ENCODE measurements at places on chromosomes 6 and 20.

- no peak for DNase-seq
These were observed 146.5 kb downstream of the CDKAL1 start for GRCh38 chr6:20680697-20681165.

- DNase-seq, result no peak
These were observed 5.3 kb downstream of the SFTA2 start for GRCh38 chr6:30926644-30927043.

DNA sequence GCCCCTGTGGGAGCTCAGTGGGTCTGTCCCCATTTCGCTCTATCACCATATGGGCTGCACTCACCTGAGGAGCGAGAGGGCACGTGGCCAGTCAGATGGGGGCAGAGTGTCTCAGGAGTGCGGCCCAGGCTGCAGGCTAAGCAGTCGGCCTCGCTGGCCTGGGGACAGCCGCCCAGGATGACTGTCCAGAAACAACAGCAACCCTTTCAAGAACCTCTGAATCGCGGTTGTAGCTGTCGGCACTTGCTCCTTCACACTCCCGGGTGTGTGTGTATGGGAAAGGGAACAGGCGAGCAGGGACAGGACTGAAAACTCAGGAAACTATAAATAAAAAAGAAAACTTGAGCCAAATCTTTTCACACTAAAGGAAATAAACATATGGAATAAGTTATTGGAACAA lies 63.1 kb downstream of the TFAP2A start:
- DNase-seq, result no peak

- DNase-seq, result no peak
These were observed 32.5 kb downstream of the CTNNBL1 start for GRCh38 chr20:37726321-37726720.

GRCh38 chr6:41374618-41375590 lies 39.5 kb downstream of the NCR2 start:
- no peak for DNase-seq

DNA sequence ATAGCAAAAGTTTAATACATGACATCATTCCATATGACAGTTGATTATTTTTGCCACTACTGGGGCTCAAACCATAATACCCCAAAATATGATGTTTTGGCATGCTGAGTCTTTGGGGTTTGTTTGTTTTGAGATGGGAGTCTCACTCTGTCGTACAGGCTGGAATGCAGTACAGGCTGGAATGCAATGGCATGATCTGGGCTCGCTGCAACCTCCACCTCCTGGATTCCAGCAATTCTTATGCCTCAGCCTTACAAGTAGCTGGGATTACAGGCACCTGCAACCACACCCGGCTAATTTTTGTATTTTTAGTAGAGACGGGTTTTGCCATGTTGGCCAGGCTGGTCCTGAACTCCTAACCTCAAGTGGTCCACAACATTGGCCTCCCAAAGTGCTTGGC lies 1.3 kb upstream of the MRS2 start:
- no peak for DNase-seq

GRCh38 chr20:7708112-7708511 lies 232.1 kb downstream of the HAO1 start:
- no peak for DNase-seq

GRCh38 chr20:43590392-43591303 lies at the start of gene IFT52:
Gene IFT52, plus strand, starts transcription at chr20:43590937. Its CDS starts 3,762 bp downstream, at chr20:43594699.
- DNase-seq, result peak; percentile 94

DNA sequence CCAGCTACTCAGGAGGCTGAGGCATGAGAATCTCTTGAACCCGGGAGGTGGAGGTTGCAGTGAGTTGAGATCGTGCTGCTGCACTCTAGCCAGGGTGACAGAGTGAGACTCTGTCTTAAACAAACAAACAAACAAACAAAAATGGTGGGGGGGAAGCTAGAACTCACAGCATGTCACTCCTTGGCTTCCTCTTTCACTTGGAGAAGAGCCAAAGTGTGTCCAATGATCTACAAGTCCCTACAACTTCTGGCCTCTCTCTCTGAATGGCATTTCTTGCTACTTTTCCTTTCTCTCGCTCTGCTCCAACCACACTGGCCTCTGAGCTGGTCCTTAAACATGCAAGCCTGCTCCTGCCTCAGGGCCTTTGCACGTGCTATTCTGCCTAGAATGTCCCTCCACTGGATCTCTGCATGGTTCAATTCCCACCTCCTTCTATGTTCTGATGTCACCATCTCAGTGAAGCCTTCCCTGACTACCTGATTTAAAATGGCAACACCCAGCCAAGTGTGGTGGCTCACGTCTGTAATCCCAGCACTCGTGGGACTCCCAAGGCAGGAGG lies 8.1 kb downstream of the TLDC2 start:
- DNase-seq, result no peak

GRCh38 chr20:47019121-47019824 lies 124.6 kb downstream of the EYA2 start:
- no peak for DNase-seq

DNA sequence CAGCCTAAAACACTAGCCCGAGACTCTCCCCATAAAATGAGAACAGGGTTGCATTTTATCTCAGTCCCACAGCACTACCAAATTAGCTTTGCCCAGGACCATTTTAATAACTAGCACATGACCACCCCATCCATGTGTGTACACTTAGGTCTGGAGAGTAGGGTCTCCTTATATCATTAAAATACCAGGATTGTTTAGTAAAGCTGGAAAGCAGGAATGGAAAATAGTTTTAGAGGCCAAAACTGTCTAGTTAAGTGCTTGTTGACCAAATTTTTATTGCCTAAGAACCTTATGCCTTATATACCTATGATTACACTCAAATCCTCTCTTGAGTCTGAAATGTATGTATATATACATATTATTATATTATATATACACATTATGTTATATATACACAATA lies 608.4 kb downstream of the HDGFL1 start:
- DNase-seq, result no peak

DNA sequence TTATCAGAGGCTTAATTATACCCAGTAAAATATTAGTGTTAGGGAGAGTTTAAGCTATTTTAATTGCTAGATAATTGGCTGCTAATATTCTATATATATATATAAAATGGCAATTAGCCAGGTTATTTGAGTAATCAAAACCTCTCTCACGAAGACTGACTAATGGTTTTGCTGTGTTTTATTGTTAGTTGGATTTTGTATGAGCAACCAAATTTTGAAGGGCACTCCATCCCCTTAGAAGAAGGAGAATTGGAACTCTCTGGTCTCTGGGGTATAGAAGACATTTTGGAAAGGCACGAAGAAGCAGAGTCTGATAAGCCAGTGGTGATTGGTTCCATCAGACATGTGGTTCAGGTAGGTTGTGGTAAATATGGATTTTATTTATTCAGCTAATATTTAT lies 102.2 kb downstream of the RTN4IP1 start:
- no peak for DNase-seq

GRCh38 chr20:44501448-44501847 lies 20.4 kb downstream of the SERINC3 start:
- no peak for DNase-seq

GRCh38 chr20:57432862-57433491 lies 41.8 kb downstream of the RBM38 start:
- DNase-seq, result peak; percentile 78

GRCh38 chr6:2977799-2978590 lies 6.6 kb upstream of the SERPINB6 start:
- no peak for DNase-seq

DNA sequence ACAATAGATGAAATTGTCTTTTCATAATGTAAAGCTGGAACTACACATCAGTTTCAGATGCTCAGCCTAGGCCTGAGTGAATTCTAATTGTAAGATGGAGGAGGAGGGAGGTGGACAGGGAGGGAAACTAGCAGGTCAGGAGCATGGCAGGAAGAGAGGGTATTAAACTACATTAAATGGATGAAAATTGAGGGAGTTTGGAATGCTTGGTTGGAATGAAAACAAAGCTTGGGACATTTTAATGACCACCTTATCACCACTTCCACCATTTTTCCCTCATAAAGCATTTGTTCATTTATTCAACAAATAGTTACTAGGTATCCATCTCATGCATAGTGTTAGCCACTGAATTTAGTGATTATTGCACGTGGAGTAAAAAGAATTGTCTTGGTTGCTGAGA lies 65.0 kb downstream of the KIZ start:
- no peak for DNase-seq

GRCh38 chr6:21118216-21118780 lies 475.3 kb upstream of the SOX4 start:
- DNase-seq, result no peak

DNA sequence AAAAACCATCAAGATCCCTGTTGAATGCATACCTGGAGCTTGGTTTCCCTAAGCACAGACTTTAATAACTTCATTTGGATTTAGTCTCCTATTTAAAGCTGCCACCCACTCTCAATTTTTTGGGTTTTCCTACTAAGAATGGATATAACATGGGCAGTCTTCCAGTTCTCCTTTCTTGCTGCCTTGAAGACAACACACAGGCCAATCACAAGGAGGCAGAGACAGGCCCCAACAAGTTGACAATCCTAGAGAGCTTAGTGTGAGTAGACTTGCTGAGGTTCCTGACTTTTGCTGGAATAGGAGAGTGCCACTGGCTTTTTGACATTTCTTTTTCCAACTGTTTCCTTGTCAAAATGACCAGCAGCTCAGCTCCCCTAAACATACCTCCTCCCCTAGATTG lies 112.3 kb upstream of the ESR1 start:
- no peak for DNase-seq

- DNase-seq, result peak; percentile 56
These were observed 517.6 kb downstream of the CD83 start for GRCh38 chr6:14635195-14635594.

DNA sequence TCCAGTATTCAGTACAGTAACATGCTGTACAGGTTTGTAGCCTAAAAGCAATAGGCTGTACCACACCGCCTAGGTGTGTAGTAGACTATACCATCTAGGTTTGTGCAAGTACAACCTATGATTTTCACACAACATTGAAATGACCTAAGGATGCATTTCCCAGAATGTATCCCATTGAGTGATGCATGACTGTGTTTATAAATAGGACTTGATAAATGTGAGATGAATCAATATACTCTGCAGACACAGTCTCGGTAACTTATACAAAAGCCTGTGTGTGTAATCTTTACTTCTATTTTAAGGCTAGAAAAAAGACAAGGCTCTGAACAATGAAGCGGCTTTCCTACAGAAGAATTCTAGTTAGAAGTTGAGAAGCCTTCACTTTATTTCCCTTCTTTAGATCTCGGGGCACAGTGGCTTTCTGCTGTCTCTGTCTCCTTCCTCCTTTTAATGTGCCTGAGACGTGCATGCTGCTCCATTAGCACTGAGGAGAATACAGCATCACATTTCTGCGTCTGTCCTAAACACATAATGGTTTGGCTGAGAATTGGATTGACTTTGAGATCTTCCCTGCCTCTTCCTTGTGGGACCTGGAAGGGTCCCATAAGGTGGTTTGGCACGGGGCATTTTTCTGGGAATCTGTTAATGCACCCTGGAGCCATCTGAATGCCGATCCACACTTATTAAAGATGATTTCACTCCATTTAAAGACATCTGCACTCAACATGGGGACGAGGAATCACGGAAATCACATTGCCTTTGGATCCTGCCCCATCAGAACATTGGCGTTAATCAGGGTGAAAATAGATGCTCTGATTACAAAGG lies 112.5 kb downstream of the SCML4 start:
- DNase-seq, result no peak

DNA sequence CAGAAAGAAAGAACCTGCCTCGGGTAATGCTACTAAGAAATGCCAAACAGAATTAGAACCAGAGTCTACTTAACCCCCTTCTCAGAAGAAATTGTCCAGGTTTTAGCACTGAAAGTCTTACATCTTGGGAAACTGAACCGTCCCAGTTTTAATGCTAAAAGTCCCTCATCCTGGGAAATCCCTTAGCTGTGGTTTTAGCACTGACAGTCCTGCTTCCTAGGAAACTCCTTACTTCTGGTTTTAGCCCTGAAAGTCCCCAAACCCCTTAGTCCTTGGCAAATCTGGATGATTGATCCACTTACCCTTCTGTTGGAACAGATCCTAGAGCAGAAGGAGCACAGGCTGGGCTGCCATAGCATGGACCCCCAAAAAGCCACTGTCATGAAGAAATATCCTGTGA lies 4.8 kb upstream of the TMEM14A start:
- DNase-seq, result no peak

GRCh38 chr20:37777012-37777950 lies 83.5 kb downstream of the CTNNBL1 start:
- no peak for DNase-seq

DNA sequence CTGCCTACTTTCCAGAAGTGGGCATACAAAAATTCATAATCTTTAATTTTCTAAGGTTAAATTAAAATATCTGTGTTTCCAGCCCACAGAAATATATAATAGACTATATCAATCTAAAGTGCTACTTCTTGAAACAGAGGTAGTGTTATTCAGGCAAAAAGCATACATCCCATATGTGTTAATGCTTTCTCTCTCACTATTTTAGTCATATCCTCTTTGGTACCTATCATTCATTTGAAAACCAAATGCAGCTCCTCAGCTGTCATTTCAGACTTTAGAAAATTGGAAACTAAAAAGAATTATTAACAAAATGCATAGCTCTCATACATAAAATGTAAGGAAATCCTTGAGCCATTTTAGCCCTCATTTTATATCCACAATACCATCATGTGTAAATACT lies 925 bp downstream of the FHL5 start:
- DNase-seq, result no peak

DNA sequence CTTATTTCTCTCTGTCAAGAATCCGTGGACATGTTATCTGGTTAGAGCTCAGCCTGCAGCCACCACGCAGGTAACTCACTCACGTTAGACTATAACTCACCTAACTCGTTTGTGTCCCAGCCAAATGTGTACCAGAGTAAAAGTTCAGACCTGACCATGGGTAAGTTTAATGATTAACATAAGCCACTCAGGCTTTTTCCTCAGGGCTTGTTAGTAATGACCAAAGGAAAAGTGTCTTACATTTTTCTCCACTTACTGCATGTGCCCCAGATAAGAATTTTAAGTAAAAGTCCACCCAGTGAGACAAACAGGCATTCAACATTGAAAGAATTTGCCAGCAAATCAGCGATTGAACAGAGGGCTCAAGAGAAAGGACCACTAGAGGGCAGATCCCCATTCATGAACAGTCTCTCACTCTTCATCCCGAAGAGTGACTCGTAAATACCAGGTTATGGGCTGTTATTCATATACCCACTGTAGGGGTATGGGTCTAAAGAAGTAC lies at the start of gene PKHD1:
Gene PKHD1 (minus strand): TSS at position 116 of the 502 bp plus-strand sequence. CDS start 2,680 bp downstream, outside the sequence.
- no peak for DNase-seq

DNA sequence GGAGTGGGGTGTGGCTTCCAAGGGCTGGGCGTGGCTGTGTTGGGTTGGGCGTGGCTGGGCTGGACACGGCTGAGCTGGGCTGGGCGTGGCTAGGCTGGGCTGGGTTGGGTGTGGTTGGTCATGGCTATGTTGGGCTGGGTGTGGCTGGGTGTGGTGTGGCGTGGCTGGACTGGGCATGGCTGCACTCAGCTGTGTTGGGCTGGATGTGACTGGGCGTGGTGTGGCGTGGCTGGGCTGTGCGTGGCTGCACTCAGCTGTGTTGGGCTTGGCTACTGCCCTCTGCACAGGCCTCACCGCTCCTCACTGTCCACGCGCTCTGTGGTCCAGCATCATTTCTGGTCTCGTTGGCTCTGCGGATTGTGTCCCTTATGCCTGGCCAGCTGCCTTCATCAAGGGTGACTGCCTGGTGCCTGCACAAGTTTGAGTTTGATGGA lies 43.5 kb upstream of the SLCO4A1 start:
- DNase-seq, result peak; percentile 27
